Aorta (tissue), 5 donors: ENCODE measurements at places on chromosomes 4 and X. TPM values are rescaled to one million over a fixed set of nuclear protein-coding genes. Genes with fewer than 3 reads are reported as not detected.

The CENPVL2 gene
- not detected for polyA plus RNA-seq

The CYSLTR1 gene
- polyA plus RNA-seq = 1.9 TPM

The HSPA4L gene
- polyA plus RNA-seq = 2.6 TPM

The BOD1L1 gene
- polyA plus RNA-seq = 17.0 TPM

The OTUD5 gene
- 26.4 TPM for polyA plus RNA-seq

The RTL9 gene
- polyA plus RNA-seq = not detected

The EPGN gene
- not detected for polyA plus RNA-seq

The FIP1L1 gene
- 39.7 TPM for polyA plus RNA-seq

The GAGE2A gene
- not detected for polyA plus RNA-seq

The TMPRSS11A gene
- 0.08 TPM for polyA plus RNA-seq

The UGT2B15 gene
- not detected for polyA plus RNA-seq

DNA sequence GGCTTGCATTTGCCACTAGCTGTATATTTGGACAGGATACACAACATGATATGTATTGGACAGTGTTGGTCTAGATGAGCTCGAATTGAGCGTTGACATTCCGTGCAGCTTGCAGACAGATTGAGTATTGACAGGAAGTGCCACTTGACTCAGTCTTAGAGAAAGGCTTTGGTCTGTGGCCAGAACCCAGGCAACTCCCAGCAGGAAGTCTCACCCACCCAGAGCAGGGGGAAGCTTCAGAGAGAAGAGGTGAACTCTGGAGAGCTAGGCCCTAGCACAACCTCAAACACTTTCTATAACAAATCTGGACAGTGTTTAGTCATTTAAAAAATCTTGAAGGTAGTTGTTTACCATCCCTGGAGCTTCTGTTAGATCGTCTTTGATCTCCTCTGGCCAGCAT, 280.5 kb downstream of the FBXW7 start:
- no peak for DNase-seq

DNA sequence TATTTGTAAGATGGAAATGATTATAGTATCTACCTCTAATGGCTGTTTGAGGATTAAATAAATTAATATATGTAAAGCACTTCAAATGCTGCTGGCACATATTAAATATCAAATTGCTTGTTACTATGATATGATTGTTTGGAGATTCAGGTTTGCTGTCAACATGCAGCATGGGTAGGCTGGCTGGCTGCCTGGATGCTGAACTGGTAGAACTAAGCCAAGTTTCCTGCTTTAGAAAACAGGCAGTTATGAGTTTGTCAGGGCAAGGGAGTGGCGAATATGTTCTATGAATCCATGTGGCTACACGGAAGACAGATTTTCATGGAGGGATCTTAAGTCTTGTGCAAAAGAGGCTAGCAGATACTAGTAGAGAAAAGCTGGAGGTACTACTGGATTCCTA, 239.6 kb downstream of the GBA3 start:
- no peak for DNase-seq

DNA sequence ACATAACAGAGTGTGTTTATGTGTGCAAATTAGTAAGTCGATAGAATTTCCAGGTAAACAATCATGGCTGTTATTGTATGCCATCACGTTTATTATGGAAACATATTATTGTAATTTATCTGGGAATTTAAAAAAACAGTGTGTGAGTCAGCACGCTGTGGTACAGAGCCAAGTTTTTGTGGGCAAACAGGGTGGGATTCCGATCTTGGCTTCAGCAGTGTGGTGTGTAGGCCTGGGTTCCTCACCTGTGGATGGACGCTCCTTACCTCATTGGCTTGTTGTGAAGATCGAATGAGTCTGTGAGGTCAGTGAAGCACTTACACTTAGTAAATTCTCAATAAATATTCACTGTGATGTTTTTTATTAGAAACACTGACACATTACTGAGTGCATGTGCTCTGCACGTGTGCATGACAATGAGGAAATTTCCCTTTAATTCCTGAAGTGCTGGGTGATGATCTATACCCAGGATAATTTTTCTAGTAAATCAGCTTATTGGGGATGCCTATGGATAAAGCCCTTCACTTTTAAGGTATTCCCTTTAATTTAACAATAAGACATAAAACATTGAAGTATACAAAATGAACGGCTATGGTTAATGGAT, 36.4 kb downstream of the SLIT2 start:
- no peak for DNase-seq

- no peak for DNase-seq
Observed at GRCh38 chr4:151324124-151324751, 1.2 kb downstream of the SH3D19 start.

DNA sequence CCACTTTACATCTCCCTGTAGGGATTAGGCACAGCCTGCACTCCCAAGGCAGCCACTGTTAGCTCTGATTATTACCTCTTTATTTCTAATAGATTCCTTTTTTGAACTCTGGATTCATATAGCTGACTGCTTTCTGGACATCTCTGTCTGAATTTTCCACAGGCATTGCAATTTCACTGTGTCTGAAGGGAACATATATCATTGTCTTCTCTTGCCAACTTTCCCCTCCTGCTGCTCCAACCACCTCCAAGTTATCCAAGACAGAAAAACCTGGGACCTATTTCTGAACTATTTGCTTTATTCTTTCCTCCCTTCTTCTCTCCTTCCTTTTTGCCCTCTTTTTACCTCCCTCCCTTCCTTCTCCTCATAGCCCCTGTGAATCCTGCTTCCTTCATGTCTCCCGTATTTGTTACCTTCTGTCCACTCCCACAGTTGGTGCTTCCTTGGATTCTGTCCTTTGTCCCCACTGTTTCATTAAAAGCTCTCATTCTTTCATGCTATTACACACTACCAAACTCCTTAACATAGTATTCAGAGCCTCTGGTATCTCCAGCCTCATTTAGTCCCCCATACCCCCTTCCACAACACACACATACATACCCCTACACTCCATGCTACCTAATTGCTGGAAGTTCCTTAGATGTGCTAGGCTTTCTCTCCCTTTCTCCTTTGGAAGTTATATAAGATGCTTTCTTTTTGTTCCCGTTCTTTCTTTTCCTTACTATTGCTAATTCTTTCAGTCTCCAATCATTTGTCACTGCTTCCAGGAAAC, 34.7 kb downstream of the FGF2 start:
- no peak for DNase-seq

GRCh38 chr4:154722262-154722661, 21.5 kb upstream of the LRAT start:
- DNase-seq = no peak

DNA sequence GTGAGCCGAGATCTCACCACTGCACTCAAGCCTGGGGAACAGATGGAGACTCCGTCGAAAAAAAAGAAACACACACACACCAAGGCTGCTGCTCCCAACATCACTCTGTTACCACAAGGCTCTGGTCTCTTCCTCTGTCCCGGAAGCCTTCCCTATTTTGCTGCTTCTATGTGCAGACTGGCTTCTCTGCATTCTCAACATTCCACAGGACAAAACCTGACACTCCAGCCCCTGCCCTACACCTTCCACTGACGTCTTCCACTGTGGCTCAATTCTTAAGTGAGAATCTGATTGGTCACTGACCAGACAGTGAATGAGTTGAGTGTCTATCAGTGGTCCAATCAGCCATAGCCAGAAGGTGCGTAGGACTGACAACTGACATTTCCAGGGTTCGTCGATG, 5.9 kb downstream of the ODAPH start:
- DNase-seq = no peak

DNA sequence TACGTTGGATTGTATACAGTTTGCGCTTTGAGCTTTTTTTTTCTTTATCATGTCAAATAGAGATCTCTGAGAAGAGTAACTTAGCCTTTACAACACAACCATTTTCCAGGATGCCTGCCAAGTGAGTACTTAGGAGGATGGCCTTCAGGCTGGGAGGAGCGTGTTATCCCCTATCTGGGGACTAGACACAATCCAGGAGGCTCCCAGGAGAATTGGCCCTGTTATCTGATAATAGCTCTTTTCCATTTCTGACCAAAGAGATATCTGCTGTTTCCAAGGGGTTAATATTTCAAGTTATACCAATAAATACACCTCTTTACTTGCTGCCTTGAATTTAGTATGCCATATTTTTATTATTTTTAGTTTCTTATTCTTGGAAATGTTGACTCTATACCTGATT, 169.5 kb upstream of the SMARCAD1 start:
- no peak for DNase-seq

- DNase-seq = peak; percentile 51
Observed at GRCh38 chrX:136608295-136608933, 39.5 kb upstream of the CD40LG start.

DNA sequence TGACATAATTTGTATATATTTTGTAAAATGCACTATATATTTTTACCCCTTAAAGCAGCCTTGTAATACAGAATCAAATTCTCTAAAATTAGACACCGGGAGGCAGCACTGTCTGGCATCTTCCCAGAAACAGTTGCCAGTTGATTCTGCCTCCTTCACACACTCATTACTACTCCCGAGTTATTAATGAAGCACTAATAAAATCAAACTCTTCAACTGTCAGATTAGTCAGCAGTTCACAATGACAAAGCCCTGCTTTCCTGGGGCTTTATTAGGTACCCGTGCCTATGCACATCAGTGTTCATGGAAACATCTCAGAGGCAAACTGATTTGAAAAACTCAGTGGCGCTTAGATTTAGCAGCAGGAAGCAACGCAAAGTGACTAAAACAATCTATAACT, 103.5 kb upstream of the VEGFC start:
- no peak for DNase-seq

- peak; percentile 74 for DNase-seq
Observed at GRCh38 chr4:3414421-3415279, 27.1 kb upstream of the HGFAC start.

DNA sequence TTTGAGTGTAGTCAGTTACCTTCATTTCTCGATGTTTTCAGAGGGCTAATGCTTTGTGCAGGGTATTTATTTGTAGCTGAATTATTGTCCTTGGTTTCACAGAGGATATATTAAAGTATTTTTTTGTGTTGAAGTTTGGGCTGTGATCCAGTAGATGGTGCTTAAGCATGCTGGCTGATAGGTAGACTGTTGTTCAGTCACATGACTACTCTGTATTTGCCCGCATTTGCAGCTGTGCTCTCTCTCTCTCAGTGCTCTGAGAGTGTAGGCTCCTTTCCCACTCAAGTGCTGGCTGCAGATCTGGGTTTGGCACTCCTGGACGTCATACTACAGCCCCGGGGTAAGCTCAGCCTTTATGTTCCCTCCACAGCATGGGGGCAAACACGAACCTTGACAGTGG, 21.7 kb downstream of the RAB40AL start:
- DNase-seq = no peak
